ENCODE measurements at places on chromosomes 7 and 10.

DNA sequence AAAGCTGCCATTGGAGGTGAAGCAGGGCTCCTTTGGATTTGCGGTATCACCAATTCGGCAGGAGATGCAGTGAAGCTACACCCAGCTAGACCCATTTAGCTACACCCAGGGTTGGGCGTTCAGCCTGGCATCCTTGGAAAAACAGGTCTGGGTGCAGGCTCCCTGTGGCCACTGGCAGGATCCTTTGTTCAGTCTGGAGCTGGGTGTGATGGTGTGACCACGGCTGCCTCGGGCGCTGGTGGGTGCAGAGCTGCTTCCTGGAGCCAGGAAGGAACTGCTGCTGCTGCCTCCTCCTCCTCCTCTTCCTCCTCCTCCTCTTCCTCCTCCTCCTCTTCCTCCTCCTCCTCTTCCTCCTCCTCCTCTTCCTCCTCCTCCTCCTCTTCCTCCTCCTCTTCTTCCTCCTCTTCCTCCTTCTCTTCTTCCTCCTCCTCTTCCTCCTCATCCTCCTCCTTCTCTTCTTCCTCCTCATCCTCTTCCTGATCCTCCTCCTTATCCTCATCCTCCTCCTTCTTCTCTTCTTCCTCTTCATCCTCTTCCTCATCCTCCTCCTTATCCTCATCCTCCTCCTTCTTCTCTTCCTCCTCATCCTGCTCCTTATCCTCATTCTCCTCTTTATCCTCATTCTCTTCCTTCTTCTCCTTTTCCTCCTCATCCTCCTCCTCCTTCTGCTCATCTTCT, 84.0 kb downstream of the GRK5 start:
- H3K4me3 ChIP-seq = no peak overlapping the region
- H3K27me3 ChIP-seq = no peaks in the 10 kb centered on the region
- DNase-seq = no peak
- peak overlapping the region; percentile 81 for H3K27ac ChIP-seq
- no peaks in the 10 kb centered on the region for H3K36me3 ChIP-seq

- H3K27me3 ChIP-seq = no peaks in the 10 kb centered on the region
- no peaks in the 10 kb centered on the region for H3K36me3 ChIP-seq
- DNase-seq = no peak
- H3K4me3 ChIP-seq = no peak overlapping the region
- no peak overlapping the region for H3K27ac ChIP-seq
- peaks cover 5% of the 10 kb centered on the region for H3K4me1 ChIP-seq
Observed at GRCh38 chr7:40701836-40702551, 567.2 kb downstream of the SUGCT start.

DNA sequence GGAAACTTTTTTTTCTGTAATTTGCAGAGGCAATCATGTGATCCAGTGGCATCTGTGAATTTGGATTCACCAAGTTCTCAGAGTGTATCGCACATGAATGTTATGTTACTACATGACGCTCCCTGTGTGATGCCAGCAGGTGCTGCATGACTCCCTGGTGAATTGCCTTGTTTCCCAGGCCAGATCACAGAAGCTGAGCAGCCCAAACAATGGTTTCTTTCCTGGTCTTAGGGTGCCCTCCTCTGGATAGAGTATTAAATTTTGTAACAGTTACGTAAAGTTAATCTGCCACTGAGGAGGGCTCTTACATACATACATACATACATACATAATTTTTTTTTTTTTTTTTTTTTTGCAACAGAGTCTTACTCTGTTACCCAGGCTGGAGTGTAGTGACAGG, 3.6 kb downstream of the ZSCAN21 start:
- H3K27ac ChIP-seq = no peak overlapping the region
- no peak overlapping the region for H3K4me3 ChIP-seq
- H3K4me1 ChIP-seq = peaks cover 31% of the 10 kb centered on the region
- no peak for DNase-seq

DNA sequence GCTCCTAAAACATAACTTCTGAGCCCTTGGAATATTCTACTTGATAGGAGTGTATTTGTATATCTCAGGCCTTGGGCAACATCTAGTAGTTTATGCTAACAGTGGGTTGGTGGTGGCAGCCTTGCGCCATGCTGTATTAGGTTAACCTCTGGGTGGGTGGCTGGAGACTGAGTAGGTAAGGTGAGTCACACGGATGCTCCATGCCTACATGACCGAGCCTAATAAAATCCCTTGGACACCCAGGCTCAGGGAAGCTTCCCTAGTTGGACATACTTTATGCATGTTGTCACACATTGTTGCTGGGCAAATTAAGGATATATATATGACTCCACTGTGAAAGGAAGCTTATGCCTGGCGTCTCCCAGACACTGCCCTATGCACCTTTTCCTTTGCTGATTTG, 6.0 kb upstream of the DAGLB start:
- peaks cover under 1% of the 10 kb centered on the region for H3K4me1 ChIP-seq
- H3K27me3 ChIP-seq = no peaks in the 10 kb centered on the region
- H3K4me3 ChIP-seq = no peak overlapping the region
- H3K36me3 ChIP-seq = no peaks in the 10 kb centered on the region
- no peak for DNase-seq

GRCh38 chr10:118472415-118473304, 122.8 kb downstream of the PRLHR start:
- H3K36me3 ChIP-seq = no peaks in the 10 kb centered on the region
- no peaks in the 10 kb centered on the region for H3K4me1 ChIP-seq
- DNase-seq = no peak
- peaks cover 64% of the 10 kb centered on the region for H3K27me3 ChIP-seq

GRCh38 chr10:88918191-88918905, 34.2 kb downstream of the ACTA2 start:
- H3K4me3 ChIP-seq = no peak overlapping the region
- H3K36me3 ChIP-seq = no peaks in the 10 kb centered on the region
- H3K27ac ChIP-seq = no peak overlapping the region
- H3K27me3 ChIP-seq = no peaks in the 10 kb centered on the region
- peaks cover 15% of the 10 kb centered on the region for H3K4me1 ChIP-seq
- DNase-seq = no peak

DNA sequence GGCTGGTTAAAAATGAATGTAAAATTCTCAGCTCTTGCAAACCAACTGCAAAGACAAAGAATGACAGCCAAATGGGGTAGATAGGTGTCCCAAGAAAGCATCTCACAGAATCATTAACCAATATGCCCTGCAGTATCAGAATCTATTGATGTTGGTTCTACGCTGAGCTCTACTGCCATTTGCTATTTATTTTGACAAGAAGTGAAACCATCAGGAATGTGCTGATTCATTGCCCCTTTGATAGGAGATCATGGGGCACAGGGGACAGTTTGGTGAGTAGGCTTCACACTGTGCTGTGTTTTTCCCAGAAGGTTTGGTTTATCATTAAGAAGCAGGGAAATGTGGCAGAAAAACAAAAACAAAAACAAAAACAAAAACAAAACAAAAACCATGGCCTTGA, 19.4 kb upstream of the CDC14C start:
- H3K36me3 ChIP-seq = no peaks in the 10 kb centered on the region
- no peak overlapping the region for H3K4me3 ChIP-seq
- no peaks in the 10 kb centered on the region for H3K4me1 ChIP-seq
- DNase-seq = no peak
